ENCODE measurements at places on chromosomes 3 and 15.
A peak's percentile ranks its signal among the peaks of the same experiment; 100 is the strongest.

DNA sequence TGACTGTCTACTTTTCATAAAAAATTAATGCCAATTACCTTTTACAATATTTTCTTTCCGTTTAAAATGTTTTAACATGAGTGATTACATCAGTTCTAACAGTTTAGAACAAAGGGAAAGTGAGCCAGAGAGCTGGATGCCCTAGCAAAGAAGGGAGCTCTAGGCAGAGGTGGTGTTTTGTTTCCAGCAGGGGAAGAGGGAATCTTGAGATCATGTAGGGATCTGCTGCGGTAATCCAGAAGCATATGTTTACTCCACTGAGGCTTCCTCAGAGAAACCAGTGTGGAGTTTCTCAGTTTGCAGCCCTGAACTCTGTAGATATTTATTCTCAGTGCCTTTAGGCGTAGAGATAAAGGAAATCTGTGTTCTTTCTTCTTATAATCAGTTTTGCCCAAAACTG, 399.3 kb downstream of the NLGN1 start:
- DNase-seq = no peak

- DNase-seq = no peak
Measured at GRCh38 chr3:70224337-70224736, 88.1 kb downstream of the MDFIC2 start.

DNA sequence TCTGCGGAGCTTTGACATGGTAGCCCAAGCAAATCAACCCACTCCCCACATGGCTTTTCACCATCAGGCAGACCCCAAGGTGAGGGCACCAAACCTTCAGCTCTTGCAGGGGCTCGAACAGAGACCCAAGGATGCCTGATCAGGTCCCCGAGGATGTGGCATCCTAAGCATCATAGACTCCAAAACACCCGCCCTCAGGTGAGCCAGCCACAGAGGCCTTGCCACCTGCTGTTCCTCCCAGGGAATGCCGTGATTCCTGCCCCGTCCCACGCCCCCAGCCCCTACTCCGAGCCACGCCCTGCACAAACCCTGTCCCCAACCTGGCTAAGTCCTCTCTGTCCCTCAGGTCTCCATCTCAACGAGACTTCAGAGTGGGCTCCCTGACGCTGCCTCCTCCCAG, 34.7 kb upstream of the SLC41A3 start:
- DNase-seq = no peak

DNA sequence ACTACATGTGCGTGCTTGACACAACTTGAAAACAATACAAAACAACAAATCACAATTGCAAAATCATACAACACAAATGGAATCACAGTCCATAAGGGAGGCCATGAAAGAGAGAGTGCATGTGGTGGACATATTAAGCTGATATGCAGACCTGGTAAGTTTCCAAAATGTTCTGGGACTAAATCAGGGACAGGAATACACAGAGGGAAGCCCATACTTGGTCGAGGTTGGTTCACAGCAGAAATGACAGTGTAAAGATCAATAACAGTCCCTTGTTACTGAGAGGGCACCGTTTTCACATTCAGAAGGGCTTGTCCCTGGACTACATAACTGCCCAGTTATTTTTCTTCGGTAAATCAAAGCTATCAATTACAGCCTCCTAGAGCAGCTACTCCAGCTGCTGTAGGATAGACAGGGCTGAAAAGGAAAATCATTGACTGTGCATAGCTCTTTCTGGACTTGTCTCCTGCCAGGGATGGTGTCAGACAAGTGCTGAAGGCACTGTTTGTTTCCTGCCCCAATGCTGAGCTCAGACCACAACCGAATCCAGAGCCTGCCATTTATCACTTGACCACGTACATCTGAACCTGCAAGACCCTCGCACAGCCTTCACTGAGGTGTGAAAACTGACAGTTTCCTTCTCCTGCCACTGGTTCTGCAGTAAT, 79.5 kb upstream of the KCNMB2 start:
- no peak for DNase-seq

- peak; percentile 36 for DNase-seq
Measured at GRCh38 chr15:60798821-60799220, 319.9 kb upstream of the ICE2 start.

- DNase-seq = no peak
Measured at GRCh38 chr3:106265704-106266103, 396.9 kb upstream of the CBLB start.

DNA sequence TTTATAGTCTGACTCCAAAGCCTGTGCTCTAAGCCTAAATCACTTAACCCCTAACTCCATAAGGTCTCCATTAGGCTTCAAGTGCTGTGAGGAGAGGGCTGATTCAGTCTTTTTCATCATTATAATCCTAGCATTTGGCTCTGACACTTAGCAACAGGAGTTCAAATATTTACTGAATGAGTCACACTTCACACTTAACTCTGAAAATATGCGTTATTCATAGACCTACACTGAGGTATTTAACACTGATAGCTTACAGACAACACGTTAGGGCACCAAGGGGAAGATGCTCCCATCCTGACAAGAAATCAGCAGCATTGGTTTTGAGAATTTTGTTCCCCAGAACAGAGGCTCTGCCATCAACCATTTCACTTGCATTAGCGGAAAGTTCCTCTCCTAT, 53.5 kb downstream of the MSL2 start:
- DNase-seq = no peak

DNA sequence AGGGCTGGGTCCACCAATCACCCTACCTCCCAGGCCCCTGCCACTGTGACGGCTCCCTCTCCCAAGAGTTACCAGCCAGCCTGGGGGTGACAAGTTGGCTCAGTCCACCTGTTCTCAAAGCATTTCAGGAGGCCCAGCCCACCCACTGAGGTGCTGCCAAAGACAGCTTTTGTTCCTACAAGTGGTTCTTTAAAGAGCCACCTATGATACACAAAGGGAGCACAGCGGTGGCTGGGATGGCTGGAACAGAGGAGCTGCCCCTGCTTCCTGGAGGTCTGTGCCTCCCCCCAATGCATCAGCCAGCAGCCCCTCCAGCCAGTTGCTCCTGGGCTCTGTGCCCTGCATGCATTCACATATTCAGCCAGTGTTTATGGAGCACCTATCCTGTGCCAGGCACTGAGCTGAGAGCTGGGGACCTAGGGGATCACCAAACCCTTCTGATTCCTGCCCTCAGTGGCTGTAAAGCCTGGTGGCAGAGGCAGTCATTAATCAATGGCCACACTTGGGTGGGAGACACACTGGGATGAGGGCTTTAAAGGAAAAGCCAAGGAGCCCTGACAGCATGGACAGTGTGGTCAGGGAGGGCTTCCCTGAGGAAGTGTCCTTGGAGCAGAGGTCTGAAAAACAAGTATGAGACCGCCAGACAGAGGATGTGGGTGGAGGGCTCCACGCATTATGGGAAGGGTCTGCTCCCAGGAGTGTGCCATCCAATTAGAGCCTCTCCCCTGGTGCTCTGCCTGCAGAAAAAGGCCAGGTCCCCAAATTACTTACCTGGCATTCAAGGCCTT, 107.1 kb upstream of the LINGO1 start:
- DNase-seq = no peak

DNA sequence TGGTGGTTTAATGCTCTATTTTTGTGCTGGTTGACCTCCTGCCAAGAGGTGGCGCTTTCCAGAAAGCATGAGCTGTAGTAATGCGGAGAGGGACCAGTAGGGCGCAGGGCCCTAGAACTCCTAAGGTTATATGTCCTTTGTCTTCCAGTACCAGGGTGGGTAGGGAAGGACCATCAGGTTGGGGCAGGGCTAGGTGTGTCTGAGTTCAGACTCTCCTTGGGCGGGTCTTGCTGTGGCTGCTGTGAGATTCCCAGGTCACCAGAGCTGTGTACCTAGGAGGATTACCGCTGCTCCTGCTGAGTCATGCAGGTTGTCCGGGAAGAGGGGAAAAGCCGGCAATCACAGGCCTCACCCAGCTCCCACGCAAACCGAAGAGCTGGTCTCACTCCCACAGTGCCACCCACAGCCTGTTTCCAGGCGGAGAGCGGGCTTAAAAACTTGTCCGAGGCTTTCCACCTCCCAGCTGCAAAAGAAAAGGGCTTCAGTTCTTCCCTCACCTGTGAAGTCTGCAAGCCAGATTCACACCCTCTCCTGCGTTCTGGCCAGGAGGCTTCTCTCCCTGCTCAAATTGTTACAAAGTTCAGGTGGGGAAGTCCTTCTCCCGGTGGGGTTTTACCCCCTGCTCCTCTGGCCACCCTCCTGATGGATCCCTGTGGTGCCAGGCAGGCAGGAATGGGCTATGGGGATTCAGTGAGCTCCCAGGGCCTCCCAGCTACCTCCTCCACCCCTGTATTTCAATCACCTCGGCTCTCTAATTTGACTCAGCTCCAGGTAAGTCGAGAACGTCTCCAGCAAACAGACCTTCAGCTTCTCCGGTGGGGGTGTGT, 37.7 kb upstream of the BCHE start:
- DNase-seq = no peak

DNA sequence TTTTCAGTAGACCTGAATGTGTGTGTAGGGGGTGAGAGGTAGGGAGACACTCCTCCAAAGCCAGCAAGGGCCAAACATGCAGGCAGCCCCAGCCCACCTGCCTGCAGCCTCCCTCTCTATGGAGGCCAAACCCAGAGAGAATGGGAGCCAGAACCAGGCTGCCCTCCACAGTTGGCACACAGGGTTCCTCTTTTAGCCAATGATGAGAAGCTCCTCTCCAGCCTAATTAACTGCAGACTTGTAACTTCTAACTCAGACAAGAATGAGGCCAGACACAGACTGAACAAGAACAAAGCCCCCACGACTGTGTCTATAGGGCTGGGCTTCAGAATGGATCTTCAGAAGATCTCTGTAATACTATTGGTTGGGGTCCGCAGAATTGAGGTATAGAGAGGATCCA, 12.3 kb upstream of the TLE3 start:
- DNase-seq = no peak

GRCh38 chr15:89230277-89230676, 8.9 kb upstream of the RLBP1 start:
- DNase-seq = no peak

GRCh38 chr15:52295421-52296001, at the start of gene MYO5C:
Gene MYO5C (minus strand): TSS chr15:52295804. CDS start chr15:52295636, 168 bp downstream.
- no peak for DNase-seq

DNA sequence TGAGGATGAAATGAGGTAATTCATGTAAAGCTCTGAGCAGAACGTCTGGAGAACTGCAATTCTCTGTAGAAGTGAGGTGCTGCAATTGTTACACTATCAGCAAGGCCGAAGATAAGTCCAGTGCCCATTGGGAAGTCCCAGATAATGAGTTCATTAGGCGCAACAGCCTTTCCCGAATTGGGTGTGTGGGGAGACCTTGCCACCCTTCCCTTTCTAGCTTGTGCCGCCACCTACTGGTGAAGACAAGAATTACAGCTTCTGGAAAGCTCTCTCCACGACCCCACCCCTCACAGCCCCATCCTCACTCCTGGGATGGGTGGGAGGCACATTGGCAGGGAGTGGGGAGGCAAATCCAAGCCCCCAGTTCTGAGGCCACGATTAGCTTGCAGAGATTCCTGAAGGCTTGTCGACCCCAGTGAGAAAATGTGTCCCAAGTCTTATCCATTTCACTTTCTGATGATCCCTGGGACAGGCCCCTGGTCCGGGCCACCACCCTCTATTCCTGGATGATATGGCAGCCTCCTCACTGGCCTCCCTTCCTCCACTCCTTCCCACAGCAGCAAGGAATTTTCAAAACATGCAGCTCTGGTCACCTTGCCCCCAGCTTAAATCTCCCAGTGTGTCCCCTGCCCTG, 36.4 kb downstream of the FAM3D start:
- DNase-seq = peak; percentile 67

- DNase-seq = no peak
Measured at GRCh38 chr15:65231306-65231705, 20.0 kb upstream of the CILP start.

GRCh38 chr3:146896711-146897110, 291.6 kb upstream of the PLSCR5 start:
- no peak for DNase-seq

DNA sequence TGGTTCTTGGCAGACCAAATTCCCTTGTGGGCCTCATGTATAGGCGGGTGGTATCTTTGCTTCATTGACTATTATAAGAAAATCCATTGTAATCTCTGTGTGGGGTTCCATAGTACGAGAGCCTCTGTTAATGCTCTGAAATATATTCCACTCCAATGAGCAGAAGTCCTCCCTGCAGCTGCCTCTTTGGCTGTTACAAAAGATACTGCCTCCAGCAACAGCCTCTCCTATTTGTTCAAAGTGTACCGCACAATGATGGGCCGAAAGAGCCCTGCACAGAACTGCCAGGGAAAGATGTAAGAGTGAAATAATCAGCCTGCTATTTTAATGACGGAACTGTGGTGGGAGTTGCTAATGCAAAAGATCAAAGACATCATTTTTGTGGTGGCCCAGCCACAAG, 48.9 kb downstream of the GRK7 start:
- DNase-seq = no peak

DNA sequence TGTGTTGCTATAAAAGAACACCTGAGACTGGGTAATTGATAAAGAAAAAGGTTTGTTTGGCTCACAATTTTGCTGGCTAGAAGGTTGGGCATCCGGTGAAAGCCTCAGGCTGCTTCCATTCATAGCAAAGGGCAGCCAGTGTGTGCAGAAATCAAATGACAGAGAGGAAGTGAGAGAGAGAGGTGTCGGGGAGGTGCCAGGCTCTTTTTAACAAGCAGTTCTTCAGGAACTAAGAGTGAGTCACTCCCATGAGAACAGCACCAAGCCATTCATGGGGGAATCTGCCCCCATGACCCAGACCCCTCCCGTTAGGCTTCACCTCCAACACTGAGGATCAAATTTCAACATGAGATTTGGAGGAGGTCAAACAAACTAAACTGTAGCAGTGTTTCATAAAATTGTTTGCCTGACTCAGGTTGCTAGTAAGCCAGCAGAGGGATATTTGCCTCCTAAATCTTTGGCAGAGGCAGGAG, 4.5 kb upstream of the PARP15 start:
- no peak for DNase-seq

DNA sequence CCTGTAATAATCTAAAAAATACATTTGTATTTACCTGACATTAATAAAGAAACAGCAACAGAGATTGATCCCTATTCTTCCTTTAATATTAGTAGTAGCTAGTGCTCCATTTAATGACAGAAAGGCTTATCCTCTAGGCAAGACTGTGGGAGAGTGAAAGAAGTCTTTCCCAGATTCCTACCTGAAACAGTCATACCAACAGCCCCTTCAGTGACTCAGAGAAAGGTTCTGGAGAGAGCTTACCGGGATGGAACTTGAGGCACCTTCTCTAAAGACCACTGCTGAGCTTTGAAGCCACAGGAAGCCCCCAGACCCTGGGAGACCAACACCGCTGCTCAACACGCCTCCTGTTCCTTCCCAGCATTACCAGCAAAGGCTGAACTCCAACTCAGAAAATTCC, 66.9 kb upstream of the FGF12 start:
- DNase-seq = no peak

DNA sequence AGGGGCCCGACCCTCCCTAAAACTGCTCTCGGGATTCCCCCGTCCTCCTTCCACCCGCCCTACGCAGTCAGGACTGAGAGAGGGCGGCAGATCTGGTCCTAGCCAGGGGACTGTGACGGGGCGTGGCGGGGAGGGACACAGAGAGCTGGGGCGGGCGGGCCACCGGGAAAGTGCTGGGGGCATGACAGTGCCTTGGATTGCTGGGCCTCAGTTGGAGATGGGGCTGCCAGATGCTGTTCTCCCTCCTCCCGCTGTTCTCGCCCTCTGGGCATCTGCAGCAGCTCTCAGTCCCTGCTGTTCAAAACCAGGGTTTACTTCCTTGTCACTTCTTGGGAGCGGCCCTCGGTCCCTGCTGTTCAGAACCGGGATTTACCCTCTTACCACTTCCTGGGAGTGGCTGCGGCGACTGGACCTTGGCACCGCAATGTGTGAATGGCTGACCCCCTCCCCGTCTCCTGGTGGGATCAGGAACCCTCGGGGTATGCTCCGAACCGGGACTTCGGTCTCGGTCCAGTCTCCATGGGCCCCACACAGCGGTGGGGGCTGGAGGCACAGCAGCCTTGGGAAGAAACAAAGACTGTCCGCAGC, 1.8 kb upstream of the RPP25 start:
- DNase-seq = no peak

GRCh38 chr3:193556841-193557240, 2.1 kb upstream of the ATP13A4 start:
- no peak for DNase-seq

All from GM13977 (cell line).